GM04503 (cell line): ENCODE measurements at places on chromosomes 1 and 21.

- DNase-seq = no peak
Measured at GRCh38 chr1:223010582-223011504, 132.2 kb downstream of the TLR5 start.

GRCh38 chr1:183490932-183491331 is 18.6 kb downstream of the SMG7 start:
- DNase-seq = no peak

DNA sequence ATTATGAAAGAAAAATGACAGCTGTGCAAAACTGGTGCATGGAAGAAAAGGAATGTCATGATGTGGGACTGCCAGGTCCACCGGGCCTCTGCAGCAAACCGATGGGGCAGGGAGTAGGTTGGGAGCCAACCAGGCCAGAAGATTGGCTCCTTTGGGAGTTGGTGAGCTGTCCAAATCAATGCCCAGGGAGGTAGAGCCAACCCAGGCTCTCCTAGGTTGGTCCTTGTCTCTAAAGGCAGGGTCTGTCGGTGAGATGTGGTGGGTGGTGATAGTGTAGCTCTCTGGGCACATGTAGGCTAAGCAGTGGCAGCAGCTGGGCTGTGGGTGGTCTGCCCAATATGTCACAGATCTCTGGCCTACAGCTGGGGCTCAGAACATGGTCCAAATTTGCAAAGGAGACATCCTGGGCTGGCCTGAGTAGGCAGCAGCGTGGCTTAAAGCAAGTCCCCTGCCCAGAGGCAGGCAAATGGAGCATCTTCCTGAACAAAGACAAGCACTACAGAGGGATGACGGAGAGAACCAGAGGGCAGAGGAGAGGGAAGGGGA is 61.2 kb upstream of the PRDX6 start:
- DNase-seq = no peak

GRCh38 chr1:100528871-100529270 is 9.1 kb upstream of the GPR88 start:
- no peak for DNase-seq

DNA sequence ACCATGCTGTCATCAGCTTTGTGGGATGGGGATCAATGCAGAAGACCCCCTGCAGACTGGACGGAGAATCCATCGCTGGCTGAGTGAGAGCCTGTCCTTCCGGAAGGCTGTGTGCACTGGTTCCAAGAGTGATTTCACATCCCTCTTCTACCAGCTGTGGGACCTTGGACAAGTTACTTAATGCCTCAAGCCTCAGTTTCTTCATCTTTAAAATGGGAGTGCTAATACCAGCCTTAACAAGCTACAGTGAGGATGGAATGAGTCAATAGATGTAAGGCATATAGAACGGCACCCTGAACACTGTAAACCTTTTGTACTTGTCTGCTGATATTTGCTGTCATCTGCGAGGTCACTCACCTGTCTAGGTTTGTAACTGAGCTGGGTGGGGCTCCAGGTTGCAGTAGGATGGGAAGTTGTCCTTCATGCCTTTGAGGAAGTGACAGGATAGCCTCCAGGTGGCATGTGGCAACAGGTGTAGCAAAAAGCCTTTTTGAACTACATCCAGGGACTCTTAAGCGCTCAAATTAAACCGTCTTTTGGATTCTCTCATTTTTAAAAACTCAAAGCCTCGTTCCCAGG is 27.5 kb downstream of the TMEM51 start:
- no peak for DNase-seq

DNA sequence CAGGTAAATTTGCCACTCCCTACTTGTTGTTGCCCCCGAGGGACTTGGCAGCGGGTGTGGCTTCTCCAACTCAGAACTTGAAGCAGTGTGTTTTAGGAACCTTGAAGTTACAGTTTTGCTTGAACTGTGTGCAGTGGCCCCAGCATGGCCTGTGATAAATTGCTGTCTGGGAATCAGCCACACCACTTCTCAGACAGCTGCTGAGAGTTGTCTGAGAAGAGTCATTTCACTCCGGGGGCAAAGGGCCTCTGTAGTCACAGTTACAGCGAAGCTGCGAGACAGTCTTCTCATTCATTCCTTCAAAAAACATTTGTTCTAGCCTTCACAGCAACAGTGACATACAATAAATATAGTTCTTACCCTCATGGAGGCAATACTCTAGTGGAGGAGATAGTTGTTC is 70.3 kb downstream of the PROX1 start:
- no peak for DNase-seq

DNA sequence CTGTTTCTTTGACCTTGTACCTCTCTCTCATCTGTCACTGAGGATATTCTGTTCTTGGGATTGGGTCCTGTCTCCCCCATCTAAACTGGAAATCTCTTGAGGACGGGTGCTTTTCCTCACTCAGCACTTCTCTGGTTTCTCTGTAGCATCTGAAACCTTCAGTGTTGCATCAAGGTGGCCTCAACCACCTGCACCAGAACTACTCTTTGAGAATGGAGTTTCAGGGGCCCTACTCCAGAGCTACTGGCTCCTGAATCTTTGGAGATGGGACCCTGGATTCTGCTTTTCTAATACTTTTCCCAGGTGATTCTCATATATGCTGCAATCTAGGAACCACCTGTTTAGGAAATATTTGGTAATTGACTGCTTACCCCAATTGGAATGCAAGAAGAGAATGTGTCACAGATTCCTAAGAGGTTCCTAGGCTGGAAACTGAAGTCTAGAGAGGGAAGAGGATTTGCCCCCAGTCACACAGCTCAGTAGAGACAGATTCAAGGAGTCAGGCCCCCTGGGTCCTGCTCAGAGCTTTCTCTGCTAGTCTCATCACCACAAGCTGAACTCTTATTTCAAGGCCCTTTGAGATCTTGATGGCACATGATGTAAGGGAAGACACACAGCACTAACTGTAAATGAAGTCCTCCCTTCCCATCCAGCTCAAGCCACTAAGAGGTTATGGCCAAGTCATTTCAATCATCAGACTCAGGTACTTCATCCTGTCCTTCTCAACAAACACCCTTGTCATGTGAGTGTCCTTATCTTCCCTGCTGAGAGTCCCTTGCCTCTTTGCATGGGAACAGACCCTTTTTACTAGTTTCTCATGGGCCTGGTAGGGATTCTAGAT is 48.7 kb downstream of the EIF2D start:
- DNase-seq = no peak

GRCh38 chr1:53139951-53140361 is 2.5 kb downstream of the SLC1A7 start:
- DNase-seq = peak; percentile 56

DNA sequence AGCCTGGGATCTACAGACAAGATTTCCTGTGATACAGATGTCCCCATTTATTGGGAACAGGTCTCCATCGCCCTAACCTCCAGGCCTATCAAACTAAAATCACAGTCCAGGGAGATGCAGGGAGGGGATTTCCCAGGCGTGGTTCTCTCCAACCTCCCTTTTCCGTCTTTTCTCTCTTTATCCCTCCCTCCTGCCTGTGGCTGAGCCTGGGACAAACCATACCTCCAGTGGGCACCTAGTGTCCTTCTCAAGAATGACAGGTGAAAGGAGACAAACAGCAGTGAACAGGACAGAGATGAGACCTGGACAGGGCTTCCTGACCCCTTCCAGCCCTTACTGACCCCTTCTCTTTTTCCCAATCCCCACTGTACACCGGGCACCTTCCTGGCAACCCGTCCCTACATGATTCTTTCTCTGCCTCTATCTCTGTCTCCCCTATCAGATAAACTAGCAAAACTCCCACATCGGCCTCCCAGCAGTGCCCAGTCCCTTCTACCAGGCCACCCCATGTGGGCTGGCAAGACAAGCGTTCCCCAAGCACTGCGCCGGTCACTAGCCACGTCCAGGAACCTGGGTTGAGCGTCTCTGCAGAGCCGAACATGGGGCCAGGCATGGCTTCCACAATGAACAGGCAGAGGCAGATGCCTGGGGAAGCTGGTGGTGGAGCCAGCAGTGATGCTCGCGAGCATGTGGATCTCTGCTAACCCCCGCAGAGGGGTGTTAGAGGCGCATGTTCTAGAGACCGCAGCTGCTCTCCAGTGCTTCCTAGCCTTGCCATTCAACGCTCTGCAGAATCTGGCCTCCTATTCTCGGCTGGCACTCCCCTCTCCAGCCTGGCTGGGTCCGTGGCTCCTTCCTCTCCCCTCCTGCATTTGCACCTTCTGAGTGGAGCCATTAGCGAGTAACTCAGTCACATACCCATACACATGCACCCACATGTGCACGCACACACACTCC is 54.7 kb downstream of the ELK4 start:
- no peak for DNase-seq

DNA sequence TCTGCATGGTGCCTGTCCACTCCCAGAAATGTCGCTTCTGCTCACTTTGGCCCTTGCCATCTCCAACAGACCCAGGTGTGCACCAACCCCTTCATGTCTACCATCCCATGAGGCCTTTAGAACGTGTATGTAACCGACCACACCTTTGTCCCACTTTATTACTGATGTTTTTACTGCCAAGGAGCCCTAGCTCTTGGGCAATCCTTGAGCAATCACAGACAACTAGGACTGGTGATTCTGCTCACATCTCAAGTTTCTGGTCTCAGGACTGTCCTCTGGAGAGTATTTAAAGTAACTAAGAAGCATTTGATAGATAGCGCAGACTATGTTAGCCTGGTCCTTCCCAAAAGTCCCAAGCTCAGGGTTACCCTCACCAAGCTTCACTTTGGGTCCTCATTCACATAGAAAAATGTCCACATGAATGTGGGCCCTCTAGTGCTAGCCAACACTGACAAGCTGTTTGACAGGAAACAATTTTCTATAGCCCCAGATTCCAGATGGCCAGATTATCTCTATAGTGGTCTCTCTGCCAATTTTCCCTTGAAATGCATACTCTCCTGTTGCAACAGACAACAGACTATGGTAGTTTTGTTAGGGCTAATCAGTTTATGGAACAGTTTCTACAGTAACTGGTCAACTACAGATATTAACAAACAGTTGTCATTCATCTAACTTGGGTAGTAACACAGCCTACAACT is 6.9 kb upstream of the TMEM81 start:
- DNase-seq = no peak

GRCh38 chr1:90809996-90810395 is 92.9 kb upstream of the BARHL2 start:
- DNase-seq = no peak

GRCh38 chr1:25813734-25814471 is 5.9 kb upstream of the MTFR1L start:
- no peak for DNase-seq

DNA sequence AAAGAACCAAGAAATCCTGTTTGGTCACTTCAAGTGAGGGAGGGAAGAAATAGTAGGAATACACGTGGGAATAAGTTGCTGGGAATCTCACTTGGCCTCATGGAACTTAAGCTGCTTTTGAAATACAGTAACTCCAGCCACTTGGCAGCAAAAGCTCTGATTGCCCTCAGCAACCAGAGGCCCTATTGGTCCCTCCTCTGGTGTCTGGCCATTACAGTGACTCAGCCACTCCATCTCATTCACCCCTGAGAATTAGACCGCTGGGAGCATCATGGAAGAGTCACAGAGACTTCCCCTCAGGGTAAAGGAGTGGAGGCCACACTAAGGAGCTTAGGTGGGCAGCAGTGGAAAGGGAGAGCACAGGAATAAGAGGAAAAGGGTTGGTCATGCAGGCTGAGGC is 99.6 kb downstream of the ELAVL4 start:
- DNase-seq = no peak

- peak; percentile 89 for DNase-seq
Measured at GRCh38 chr1:109975718-109976117, 8.8 kb upstream of the AHCYL1 start.

- peak; percentile 36 for DNase-seq
Measured at GRCh38 chr1:71861022-71861421, 421.3 kb downstream of the NEGR1 start.

- DNase-seq = no peak
Measured at GRCh38 chr1:33057095-33057494, 20.4 kb upstream of the AK2 start.

- DNase-seq = no peak
Measured at GRCh38 chr1:37994886-37995566, 5.2 kb upstream of the SF3A3 start.

- DNase-seq = no peak
Measured at GRCh38 chr1:85178396-85178795, 22.4 kb downstream of the SYDE2 start.

- DNase-seq = no peak
Measured at GRCh38 chr1:48031676-48032075, 34.5 kb upstream of the TRABD2B start.

- no peak for DNase-seq
Measured at GRCh38 chr1:18681423-18681835, 50.8 kb downstream of the PAX7 start.

DNA sequence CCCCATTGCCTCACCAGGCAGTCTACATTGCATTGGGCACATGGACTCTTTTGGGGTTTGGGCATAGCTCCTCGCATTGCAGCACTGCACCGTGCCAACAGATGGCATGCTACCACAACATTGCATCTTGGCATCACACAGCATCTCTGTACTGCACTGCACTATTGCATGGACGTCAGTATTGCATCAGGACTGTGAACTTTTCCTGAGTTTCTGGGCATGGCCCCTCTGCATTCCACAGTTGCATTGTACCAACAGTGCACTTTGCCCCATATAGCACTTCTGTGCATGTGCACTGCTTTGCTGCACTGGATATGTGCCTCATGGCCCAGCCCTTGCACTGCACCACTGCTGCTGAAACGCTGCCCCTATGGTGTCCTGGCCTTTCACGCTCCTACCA is 9.6 kb downstream of the PTPRU start:
- DNase-seq = no peak

DNA sequence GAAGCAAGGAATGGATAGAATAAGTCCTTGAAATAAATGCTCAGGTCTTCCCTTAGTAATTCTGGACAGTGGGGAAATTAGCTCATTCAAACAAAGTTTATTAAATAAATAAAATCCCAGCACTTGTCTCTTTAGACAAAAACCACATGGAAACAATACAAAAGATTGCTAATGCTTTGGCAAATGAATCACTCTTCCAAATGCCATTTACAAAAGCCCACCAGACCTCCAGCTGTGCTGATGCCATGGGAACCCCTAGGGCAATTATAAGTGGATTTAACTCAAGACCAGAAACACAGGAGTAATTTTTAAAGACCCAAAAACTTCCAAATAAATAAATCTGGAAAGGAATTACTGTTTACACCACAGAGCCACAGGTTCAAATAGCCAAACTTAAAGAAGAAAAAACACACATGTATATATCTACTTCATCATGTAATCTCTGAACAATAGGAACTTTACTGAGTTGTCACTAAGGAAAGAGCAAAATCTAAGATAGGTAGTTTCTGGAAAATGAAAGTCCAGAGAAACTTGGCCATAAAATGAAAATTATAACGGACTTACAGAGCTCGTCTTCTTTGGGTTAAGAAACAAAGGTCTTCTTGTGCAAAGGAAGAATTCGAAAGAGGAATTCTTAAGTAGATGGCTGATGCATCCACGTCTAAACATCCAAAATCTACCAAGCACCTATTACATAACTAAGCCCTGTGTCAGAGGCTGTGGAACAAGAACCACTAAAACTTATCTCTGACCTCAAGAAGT is 399.4 kb downstream of the SMYD3 start:
- no peak for DNase-seq

- DNase-seq = no peak
Measured at GRCh38 chr1:37893673-37894072, 34.3 kb upstream of the MTF1 start.
